COR-L47 (cell line): ENCODE measurements at places on chromosomes 12 and 14.

GRCh38 chr12:133203344-133204263, 22.3 kb downstream of the ZNF268 start:
- DNase-seq = no peak

DNA sequence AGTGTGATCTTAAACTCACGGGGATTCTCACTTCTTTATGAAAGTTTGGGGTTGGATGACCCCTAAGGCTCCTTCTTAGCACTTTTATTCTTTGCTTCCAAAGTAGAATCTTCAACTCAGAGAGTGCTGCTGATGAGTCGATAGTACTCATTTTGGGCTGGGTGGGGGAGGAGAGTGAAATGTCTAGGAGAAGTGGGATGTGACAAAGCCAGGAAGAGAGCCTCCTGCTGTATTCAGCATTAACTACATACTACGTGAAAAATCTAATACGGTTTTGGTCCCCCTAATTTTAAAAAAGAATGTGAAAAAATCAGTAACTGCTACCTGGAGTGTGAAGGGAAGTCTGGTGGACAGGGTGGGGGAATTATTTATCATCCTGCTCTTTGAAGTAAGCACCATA, 148.3 kb downstream of the SAMD4A start:
- no peak for DNase-seq

DNA sequence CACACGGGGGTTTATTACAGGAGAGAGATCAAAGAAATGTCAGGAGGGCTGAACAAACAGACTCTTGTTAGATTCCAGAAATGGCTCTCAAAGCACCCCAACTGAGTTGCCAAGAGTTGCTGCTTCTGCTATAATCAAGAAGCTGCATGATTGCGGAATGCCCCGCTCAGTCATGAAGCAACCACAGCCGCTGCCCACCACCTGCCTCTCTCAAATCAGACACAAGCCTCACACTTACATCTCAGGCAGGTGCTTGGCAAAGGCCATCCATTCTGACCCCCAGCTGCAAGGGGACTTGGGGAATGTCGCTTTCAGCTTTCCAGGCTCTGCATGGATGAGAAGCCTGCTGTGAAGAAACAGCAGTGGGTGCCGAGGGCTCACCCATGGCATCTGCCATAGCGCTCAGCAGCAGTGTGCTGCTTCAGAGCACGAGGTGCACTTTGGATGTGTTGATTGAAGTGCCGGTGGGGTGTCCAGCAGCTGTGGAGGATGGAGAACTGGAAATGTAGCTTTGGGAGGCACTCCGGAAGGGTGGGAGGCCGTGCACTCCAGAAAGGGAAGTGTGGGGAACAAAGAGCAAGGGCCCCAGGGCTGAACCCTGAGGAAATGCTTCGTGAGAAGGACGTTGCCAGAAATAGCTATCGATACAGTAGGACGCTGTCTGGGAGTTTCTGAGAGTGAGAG, 37.7 kb downstream of the LRRC74A start:
- DNase-seq = peak; percentile 73

GRCh38 chr12:77553976-77554619, 276.6 kb upstream of the NAV3 start:
- no peak for DNase-seq

GRCh38 chr12:6367065-6367968, 8.0 kb downstream of the SCNN1A start:
- DNase-seq = no peak

- no peak for DNase-seq
These were observed 88.5 kb downstream of the GPR135 start for GRCh38 chr14:59376686-59377085.

DNA sequence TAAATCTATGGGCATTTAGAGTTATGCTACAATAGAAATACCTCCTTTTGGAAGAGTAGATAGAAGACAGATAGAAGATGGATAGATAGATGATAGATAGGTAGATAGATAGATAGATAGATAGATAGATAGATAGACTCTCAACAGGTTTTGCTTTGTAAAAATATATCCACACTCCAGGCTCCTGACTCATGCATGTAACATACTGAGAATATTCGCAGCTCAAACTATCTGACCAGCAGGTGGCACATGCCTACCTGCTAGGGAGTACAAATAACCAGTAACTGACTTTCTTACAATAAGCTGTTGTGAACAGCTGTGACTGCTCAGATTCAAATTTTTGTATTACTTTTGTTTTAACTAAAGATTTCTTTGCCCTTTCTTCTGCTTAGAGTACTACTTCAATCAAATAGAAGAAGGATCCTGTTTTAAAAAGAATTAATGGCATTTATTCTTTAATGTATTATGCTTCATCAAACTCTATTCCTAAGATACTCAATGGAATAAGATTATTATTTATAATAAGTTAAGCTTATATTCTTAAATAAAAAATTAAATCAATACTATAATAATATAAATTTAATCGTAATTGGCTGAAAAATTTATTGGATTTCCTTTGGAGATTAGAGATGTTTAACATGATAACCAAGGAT, 15.8 kb upstream of the CPNE8 start:
- peak; percentile 47 for DNase-seq
